Urothelium cell line (cell line): ENCODE measurements at places on chromosomes 3 and 15.

GRCh38 chr3:89624494-89624893 is 517.1 kb downstream of the EPHA3 start:
- DNase-seq, result no peak

- DNase-seq, result peak; percentile 14
These were observed 447 bp upstream of the SHQ1 start for GRCh38 chr3:72848703-72849081.

DNA sequence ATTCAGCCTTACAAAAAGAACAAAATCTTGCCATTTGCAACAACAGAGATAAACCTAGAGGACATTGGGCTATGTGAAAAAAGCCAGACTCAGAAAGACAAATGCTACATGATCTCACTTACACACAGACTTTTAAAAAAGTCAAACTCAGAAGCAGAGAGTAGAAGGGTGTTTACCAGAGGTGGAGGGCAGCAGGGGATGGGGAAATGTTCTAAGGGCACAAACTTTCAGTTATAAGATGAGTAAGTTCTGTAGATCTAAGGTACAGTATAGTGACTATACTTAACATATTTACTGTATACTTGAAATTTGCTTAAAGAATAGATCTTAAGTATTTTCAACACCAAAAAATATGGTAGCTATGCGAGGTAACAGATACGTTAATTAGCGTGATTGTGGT is 3.0 kb downstream of the MYEF2 start:
- DNase-seq, result no peak

- DNase-seq, result peak; percentile 81
These were observed 15.9 kb downstream of the MYZAP start for GRCh38 chr15:57607570-57608000.

- DNase-seq, result no peak
These were observed 26.6 kb downstream of the CA12 start for GRCh38 chr15:63354821-63355650.

- no peak for DNase-seq
These were observed 273.0 kb downstream of the PLCL2 start for GRCh38 chr3:17157713-17158112.

- DNase-seq, result no peak
These were observed 579.0 kb upstream of the CBLB start for GRCh38 chr3:106447723-106448301.

DNA sequence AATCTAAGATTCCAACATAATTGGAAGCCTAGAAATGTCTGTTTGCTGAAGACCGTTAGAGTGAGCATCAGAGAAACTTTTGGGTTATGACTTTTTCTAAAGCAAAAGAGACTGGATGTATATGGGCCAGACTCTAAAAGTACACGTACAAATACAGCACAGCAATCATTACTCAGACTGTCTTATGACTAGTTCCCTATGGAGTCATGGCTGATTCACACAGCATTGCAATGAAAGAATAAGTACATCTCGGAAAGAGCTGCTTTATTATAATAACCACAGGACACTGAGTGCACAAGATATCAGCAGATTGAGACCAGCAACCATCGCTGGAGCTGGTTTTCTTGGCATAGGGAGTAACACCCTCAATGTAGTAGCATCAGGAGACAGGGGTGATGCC is 618.6 kb downstream of the NLGN1 start:
- no peak for DNase-seq

DNA sequence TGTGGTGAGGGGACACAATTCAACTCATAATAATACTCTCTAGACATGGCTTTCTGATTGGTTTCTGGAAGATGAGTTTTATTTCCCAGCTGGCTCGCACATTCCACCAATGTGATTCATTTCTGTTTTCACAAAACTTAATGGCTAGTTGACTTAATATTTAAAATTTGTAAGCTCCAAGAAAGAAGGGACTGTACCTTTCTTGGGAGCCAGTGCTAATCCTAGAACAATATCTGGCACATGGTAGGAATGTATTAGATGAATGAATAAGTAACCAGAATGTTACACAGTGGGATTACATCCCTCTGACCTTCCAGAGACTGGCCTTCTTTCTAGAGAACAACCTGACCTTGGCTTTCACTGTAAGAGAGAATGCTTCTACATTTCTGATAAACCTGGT is 262.8 kb downstream of the RORA start:
- DNase-seq, result no peak

DNA sequence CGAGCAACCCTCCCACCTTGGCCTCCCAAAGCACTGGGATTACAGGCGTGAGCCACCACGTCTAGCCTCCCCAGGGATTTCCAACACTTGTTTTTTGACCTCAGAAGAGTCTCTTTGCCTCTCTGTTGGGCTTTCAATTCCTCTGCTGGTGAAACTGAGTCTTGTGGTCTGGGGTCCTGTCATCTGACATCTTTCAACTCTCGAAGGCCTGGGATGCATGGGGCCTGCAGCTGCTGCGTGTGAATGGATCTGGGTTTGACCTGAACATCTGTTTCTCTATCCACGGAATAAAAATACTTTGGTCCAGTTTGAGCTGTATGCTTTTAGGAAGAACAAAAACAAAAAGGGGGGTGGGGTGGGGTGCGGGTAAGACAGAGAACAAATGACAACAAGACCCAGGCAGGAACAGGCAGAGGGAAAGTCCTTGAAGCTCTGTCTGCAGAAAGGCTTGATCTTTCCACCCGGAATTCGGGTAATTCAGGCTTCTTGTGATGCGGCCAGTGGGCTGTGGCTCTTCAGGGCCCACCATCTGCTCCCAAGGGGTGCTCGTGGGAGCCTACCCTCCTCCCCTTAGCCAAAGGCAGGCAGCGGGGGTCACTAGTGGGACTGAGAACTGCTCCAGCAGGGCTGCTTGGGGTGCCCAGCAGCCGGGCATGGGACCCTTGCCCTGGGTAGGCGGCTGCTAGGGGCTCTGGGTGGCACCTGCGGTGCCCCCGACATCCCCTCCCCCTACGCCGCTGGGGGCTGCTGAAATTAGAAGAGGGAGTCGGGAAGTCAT is 71.5 kb downstream of the SLC12A8 start:
- DNase-seq, result no peak

DNA sequence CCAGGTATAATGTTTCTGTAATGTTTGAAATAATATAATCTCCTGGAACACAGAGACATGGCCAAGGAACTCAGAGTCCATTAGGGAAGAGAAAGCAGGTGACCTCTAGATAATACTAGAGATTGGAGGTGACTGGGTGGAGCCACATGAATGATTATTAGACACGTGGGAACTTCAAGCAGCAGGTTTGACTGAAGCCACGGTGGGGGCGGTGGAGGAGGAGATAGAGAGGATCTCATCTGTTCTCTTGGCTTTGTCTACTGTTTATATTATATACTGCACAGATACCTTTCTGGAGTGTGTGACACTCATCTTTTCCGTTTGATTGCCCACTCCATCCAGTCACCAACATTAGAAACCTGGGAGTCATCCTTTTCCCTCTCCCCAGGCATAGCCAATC is 33.7 kb downstream of the KIF7 start:
- no peak for DNase-seq

DNA sequence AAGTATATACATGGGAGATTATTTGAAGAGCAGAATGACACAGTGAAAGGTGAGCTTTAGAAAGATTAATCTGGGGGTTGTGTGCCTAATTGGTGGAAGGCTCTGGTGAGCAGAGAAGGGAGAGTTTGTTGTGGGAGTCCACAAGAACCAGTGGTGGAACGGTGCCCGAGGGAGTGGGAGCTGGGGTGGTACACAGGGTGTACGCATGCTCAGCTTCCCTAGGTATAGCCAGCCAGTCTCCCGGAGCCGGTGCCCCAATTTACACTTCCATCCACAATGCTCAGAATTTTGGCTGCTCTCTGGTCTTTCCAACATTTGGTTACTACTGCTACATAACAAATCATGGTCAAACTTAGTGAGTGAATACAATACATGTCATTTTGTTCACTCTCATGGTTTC is 92.5 kb downstream of the MITF start:
- no peak for DNase-seq

GRCh38 chr3:99211309-99211708 is 309.8 kb upstream of the DCBLD2 start:
- DNase-seq, result no peak

GRCh38 chr3:46986055-46986730 is 6.7 kb downstream of the NBEAL2 start:
- DNase-seq, result no peak

DNA sequence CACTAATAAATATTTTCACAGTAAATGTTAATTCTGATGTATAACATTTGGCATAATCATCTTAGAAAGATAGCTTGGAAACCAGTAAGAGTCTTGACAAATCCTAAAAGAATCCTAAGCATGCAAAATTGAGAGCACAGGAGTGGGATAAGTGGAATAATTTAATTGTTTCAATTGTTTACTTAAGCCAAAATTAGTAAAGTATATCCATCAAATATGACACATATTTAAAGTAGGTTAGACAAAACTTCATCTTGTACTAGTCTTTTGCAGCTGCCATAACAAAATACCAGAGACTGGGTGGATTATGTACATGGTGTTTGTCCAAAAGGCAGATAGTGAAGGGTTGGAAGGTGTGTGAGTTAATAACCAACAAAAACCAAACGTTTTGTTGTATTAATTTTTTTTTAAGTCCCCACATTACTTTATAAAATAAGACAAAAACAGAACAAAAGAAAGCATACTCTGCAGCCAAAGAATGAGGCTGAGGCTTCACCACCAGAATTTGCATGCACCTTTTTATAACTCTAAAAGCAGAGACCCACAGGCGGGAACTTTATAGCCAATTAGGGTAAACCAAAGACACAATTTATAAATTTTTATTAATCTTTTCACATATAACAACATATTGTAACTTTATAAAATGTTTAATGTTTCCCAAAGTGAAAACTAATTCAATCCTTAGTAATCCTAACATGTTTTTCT is 41.9 kb upstream of the CD200R1L start:
- DNase-seq, result no peak

GRCh38 chr15:100859970-100860828 is 19.4 kb upstream of the ALDH1A3 start:
- DNase-seq, result no peak

DNA sequence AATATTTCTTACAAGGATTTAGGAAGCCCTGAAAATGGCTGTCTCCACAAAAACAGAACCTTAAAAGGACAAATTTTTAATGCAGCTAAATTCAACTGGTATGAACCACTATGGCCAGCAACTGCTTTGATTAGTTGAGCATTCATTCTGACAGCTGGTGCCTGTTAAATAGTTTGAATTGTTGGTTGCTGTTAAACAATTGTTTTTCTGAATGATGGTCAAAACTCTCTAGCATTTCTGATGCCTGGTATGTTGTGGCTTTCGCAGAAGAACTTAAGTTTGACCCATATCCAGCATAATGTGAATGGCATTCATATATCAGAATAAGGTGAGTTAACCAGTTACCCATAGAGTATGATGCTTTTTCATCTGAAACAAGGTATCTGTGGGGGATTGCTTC is 138.4 kb downstream of the MEIS2 start:
- DNase-seq, result no peak

DNA sequence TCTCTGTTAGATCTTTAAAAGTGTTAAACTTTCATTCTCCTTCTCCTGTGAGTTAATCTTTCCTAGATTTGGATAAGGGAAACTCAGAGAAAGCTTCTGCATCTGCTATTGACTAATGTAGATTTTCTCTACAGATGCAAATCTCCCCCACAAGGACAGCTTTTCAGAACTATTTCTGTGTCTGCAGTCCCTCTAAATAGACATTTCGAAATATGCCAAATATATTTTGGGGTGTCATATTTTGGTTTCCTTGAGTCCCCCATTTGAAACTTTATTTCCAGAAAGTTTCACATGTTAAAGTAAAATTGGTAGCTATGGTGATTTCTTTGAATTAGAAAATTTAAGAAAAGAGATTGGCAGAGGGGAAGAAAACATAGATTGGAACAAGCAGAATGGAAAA is 852.3 kb upstream of the ALCAM start:
- DNase-seq, result no peak

- DNase-seq, result no peak
These were observed 635.1 kb upstream of the MDFIC2 start for GRCh38 chr3:70947579-70947978.

DNA sequence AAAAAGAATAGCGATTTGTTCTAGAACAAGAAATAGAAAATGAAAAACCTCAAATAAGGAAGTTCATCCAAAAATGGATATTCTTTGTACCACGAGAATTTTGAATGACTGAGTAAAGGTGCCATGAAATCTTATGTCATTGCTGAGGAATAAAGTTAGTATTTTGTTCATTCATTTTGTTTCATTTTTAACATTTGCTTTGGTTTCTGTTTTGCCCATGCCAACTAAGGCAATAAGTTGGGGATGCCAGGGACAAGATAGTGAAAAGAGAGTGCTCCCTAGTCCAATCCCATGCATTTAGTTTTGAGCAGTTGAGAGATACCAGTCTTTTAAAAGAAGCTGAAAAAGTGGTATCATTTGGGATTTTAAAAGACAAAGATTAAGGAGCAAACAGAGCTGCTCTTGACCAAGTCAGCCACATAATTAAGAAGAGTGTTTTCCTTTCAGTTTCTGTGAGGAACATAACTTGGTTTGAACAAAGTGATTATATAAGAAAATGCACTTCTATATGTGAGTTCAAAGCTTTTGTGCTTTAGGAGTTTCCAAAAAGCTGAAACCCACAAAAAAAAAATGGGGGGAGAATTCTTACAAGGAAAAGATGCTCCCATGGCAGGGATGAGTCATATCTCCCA is 201.4 kb downstream of the PLOD2 start:
- DNase-seq, result no peak

DNA sequence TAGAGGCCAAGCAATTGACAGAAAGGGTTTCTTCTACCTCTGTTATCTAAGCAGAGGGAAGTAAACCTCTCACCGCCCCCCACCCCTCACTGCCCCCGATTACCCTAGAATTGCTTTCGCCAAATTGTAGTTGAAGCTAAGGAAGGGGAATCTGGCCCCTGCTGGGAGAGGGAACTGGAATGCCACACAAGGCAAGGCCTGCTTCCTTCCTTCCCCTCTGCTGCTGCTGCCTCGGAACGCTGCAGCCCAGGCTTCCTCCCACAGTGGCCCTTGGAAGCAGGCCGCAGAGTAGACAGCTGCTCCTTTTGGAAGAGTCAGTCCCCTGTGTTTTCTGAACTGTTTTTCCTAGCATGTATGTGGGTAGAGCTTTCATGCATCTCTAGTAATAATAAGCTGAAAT is 21.6 kb downstream of the RLBP1 start:
- no peak for DNase-seq
